ENCODE measurements at places on chromosomes 7 and 10.

DNA sequence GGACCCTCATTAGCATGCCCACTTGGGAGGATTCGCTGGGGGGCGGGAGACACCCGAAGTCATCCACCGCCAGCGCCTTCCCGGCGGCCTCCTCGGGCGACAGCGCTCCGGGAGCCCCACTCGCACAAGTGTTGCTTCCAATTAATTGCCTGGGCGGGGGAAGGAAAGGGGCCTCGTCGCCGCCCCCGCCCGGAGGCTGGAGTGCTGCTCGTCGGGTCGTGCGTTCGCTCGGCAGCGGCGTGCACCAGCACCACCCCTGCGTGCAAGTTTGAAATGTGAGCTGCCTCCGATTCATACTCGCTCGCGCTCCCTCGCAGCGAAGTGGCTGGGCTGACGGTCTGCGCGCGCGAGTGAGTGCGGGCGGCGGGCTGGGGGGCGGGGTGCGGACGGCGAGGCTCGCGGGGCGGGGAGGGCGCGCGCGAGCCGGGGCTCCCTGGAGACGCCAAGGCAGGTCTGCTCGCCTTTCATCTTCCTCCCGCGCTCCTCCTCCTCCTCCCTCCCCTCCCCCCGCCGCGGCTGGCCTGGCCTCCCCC lies 104.6 kb upstream of the PPIF start:
- no peaks in the 10 kb centered on the region for H3K27me3 ChIP-seq
- peak; percentile 69 for DNase-seq

GRCh38 chr10:35910234-35910633 lies 268.1 kb upstream of the FZD8 start:
- H3K27ac ChIP-seq: no peak overlapping the region
- H3K36me3 ChIP-seq: no peaks in the 10 kb centered on the region
- no peaks in the 10 kb centered on the region for H3K4me1 ChIP-seq
- H3K27me3 ChIP-seq: no peaks in the 10 kb centered on the region
- DNase-seq: no peak
- H3K4me3 ChIP-seq: no peak overlapping the region

DNA sequence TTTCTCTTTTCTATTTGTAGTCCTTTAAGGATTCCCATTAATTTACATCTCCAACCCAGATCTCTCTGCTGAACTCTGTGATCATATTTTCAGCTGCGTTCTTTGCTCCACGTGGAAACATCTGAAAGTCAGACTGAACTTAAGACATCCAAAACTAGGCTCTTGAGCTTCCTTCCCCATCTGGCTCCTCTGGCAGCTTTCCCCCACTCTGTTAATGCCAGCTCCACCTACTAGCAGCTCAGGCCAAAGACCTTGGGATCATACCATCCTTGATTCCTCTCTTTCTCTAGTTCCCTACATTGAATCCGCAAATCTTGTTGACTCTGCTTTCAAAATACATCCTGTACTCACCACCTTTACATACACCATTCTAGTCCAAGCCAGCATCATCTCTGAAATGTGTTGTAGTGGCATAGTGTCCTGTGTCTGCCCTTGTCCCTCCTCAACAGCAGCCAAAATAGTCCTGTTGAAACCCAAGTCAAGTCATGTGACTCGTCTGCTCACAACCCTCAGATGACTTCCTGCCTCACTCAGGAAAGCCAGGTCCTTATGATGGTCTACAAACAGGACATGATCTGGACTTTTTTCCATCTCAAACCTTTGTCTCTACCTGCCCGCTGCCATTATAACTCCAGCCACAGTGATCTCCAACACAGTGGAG lies 7.0 kb downstream of the REEP3 start:
- peaks cover 11% of the 10 kb centered on the region for H3K36me3 ChIP-seq
- peaks cover 37% of the 10 kb centered on the region for H3K4me1 ChIP-seq
- no peak overlapping the region for H3K27ac ChIP-seq
- DNase-seq: no peak
- no peaks in the 10 kb centered on the region for H3K27me3 ChIP-seq

- H3K36me3 ChIP-seq: no peaks in the 10 kb centered on the region
- DNase-seq: no peak
- no peaks in the 10 kb centered on the region for H3K4me1 ChIP-seq
- H3K27ac ChIP-seq: no peak overlapping the region
- no peaks in the 10 kb centered on the region for H3K27me3 ChIP-seq
Observed at GRCh38 chr7:40437936-40438634, 303.3 kb downstream of the SUGCT start.

DNA sequence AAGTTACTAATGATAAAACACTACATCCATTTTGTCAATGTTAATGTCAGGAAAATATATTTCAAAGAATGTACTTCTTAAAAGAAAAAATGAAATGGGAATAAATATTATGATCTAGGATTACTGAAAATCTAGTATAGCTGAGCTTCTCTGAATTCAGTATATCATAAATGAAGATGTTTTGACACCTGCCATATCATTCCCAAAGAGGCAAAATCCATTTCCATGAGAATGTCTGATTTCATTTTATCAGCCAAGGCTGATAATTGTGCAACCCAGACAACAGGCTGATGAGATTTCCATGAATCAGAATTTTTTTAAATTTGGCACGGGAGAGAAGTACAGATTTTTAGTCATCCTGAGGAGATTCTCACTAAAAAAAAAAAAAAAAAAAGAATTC lies 32.5 kb downstream of the ZFAND4 start:
- H3K36me3 ChIP-seq: peaks cover 23% of the 10 kb centered on the region
- no peak overlapping the region for H3K27ac ChIP-seq
- H3K4me3 ChIP-seq: no peak overlapping the region
- no peaks in the 10 kb centered on the region for H3K4me1 ChIP-seq
- H3K27me3 ChIP-seq: no peaks in the 10 kb centered on the region

- no peaks in the 10 kb centered on the region for H3K27me3 ChIP-seq
- no peak overlapping the region for H3K27ac ChIP-seq
- H3K36me3 ChIP-seq: no peaks in the 10 kb centered on the region
- peak; percentile 4 for DNase-seq
- no peaks in the 10 kb centered on the region for H3K4me1 ChIP-seq
- H3K4me3 ChIP-seq: no peak overlapping the region
Observed at GRCh38 chr10:115417585-115418265, 324.6 kb downstream of the ATRNL1 start.

GRCh38 chr7:19405541-19405940 lies 260.3 kb upstream of the FERD3L start:
- H3K4me1 ChIP-seq: no peaks in the 10 kb centered on the region
- no peaks in the 10 kb centered on the region for H3K36me3 ChIP-seq
- DNase-seq: no peak
- no peaks in the 10 kb centered on the region for H3K27me3 ChIP-seq
- H3K4me3 ChIP-seq: no peak overlapping the region

DNA sequence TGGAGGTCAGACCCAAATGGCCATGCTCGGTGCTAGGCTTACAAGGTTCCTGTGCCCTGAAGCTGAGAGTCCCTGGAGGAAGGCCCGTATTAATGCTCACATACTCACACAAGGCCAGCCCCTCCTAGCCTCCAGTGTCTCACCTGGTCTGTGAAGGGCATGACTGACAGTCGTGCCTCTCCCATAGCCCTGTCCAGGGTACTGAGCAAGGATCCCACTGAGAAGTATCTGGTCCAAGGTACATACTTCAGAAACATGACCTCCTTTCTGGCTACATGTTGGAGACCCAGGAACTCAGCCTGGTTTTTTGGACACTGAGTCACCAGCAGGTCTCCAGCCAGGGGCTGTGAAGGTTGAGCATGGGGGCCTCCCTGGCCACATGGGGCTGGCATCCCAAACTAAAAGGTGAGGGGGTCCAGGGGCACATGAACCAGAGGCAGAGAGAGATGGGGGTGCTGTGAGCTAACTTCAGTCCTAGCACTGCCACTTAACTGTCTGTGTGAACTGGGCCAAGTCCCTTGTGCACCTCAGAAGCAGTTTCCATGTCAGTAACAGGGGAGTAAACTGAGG lies 17.6 kb upstream of the RASGEF1A start:
- H3K4me3 ChIP-seq: no peak overlapping the region
- H3K27ac ChIP-seq: no peak overlapping the region
- no peaks in the 10 kb centered on the region for H3K36me3 ChIP-seq
- no peaks in the 10 kb centered on the region for H3K27me3 ChIP-seq
- H3K4me1 ChIP-seq: peaks cover 26% of the 10 kb centered on the region
- peak; percentile 55 for DNase-seq

- no peaks in the 10 kb centered on the region for H3K4me1 ChIP-seq
- DNase-seq: no peak
- peaks cover 3% of the 10 kb centered on the region for H3K27me3 ChIP-seq
- H3K4me3 ChIP-seq: no peak overlapping the region
Observed at GRCh38 chr10:58570979-58571378, 58.3 kb downstream of the BICC1 start.

GRCh38 chr7:24029068-24029467 lies 254.9 kb upstream of the NPY start:
- no peak for DNase-seq
- no peaks in the 10 kb centered on the region for H3K4me1 ChIP-seq
- no peaks in the 10 kb centered on the region for H3K27me3 ChIP-seq
- H3K27ac ChIP-seq: no peak overlapping the region
- H3K36me3 ChIP-seq: no peaks in the 10 kb centered on the region

GRCh38 chr7:95209788-95210187 lies 114.5 kb downstream of the PON1 start:
- no peak overlapping the region for H3K4me3 ChIP-seq
- H3K27me3 ChIP-seq: peaks cover 1% of the 10 kb centered on the region
- H3K27ac ChIP-seq: no peak overlapping the region
- no peaks in the 10 kb centered on the region for H3K36me3 ChIP-seq

GRCh38 chr7:158085741-158086695 lies 501.6 kb downstream of the PTPRN2 start:
- no peaks in the 10 kb centered on the region for H3K4me1 ChIP-seq
- no peak overlapping the region for H3K4me3 ChIP-seq
- no peak for DNase-seq
- H3K36me3 ChIP-seq: no peaks in the 10 kb centered on the region

DNA sequence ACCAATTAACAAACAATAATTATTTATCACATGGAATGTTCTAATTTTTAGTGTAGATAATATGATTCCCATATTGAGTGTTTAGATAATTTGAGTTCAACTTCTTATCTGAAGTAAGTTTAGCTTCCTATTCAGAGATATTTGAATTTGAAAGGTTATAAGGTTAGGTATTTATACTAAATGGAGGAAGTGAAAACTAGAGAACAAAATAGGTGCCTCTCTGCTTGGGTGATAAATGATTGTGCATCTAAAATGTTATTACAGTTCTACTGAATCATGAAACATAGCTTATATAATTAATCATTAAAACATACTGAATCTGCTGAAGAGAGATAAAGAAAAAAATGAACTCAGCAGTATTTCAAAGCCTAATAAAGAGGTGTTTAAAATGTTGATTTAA lies 1174.3 kb downstream of the XPNPEP1 start:
- H3K27ac ChIP-seq: no peak overlapping the region
- no peaks in the 10 kb centered on the region for H3K36me3 ChIP-seq
- H3K4me3 ChIP-seq: no peak overlapping the region
- no peaks in the 10 kb centered on the region for H3K27me3 ChIP-seq
- no peaks in the 10 kb centered on the region for H3K4me1 ChIP-seq
- no peak for DNase-seq

GRCh38 chr7:131109011-131109758 lies 218.5 kb upstream of the MKLN1 start:
- peaks cover 42% of the 10 kb centered on the region for H3K4me1 ChIP-seq
- peaks cover 5% of the 10 kb centered on the region for H3K36me3 ChIP-seq
- peak overlapping the region; percentile 98 for H3K4me3 ChIP-seq
- DNase-seq: no peak
- peaks cover 2% of the 10 kb centered on the region for H3K27me3 ChIP-seq

DNA sequence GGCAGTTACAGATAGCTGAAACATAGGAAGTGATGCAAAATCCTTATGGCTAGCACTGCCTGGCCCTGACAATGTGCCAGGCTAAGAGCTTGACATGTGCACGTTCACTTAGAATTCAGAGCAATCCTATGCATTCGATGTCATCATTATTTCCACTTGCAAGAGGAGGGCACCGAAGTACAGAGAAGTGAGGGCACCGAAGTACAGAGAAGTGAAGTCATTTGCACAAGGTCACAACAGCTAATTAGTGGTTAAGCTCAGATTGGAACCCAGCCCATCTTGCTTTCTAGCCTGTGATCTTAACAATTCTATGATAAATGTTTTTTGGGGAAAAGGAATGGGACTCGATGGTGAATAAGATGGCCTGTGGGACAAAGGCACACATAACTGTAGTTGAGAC lies 73.4 kb downstream of the ARHGAP22 start:
- no peak for DNase-seq
- H3K4me3 ChIP-seq: no peak overlapping the region
- no peak overlapping the region for H3K27ac ChIP-seq
- peaks cover 9% of the 10 kb centered on the region for H3K27me3 ChIP-seq
- H3K36me3 ChIP-seq: no peaks in the 10 kb centered on the region
- H3K4me1 ChIP-seq: no peaks in the 10 kb centered on the region

- H3K27ac ChIP-seq: peak overlapping the region; percentile 77
- peaks cover 95% of the 10 kb centered on the region for H3K4me1 ChIP-seq
- H3K36me3 ChIP-seq: peaks cover 4% of the 10 kb centered on the region
- no peaks in the 10 kb centered on the region for H3K27me3 ChIP-seq
- DNase-seq: peak; percentile 63
Observed at GRCh38 chr10:3761021-3761686, 23.9 kb downstream of the KLF6 start.

DNA sequence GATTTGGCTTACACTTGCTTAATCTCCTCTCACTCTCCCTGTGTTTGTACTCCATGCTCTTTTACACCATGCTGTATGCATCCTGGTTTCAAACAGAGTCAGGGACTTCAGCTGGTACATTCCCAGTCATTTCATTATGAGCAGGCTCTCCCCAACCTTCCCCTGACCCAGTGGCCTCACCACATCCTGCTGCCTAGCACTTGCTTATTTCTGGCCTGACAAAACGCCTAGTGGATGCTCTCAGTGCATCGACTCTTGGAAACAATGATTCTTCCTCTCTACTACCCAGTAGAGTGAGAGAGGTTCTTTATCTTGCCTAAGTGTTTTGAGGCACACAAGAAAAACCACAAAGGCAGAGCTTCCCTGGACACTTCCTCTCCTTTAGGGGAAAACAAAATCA lies 63.4 kb downstream of the CAV1 start:
- peak; percentile 76 for DNase-seq
- peaks cover 17% of the 10 kb centered on the region for H3K27me3 ChIP-seq
- no peak overlapping the region for H3K27ac ChIP-seq
- no peak overlapping the region for H3K4me3 ChIP-seq

DNA sequence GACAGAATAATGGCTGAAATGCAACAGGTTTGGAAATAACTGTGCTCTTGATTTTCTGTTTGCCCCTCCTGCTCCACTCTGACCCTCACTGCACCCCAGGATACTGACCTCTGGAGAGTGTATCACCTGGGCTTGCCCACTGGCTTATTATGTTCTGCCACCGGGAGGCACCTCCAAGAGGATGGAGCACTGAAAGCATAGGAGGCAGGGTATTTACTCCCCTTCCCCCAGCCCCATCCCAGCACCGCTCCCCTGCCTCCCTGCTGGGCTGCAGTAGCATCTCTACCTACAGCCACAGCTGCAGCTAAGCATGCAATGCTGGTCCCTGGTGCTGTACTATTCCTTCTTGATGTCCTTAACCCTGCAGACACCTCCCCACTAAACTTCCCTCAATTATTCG lies 26.4 kb downstream of the RAB11FIP2 start:
- H3K4me3 ChIP-seq: no peak overlapping the region
- DNase-seq: no peak
- no peaks in the 10 kb centered on the region for H3K27me3 ChIP-seq
- no peaks in the 10 kb centered on the region for H3K4me1 ChIP-seq

GRCh38 chr7:111384065-111384891 lies 178.0 kb downstream of the IMMP2L start:
- H3K27ac ChIP-seq: no peak overlapping the region
- no peaks in the 10 kb centered on the region for H3K4me1 ChIP-seq
- H3K27me3 ChIP-seq: no peaks in the 10 kb centered on the region
- H3K36me3 ChIP-seq: peaks cover 9% of the 10 kb centered on the region
- no peak overlapping the region for H3K4me3 ChIP-seq
